Hematopoietic multipotent progenitor cell treated with erythropoietin and hydrocortisone succinate and interleukin-3 and kit ligand, for 15 days (in vitro differentiated cells): ENCODE measurements at places on chromosomes 11 and 22.

DNA sequence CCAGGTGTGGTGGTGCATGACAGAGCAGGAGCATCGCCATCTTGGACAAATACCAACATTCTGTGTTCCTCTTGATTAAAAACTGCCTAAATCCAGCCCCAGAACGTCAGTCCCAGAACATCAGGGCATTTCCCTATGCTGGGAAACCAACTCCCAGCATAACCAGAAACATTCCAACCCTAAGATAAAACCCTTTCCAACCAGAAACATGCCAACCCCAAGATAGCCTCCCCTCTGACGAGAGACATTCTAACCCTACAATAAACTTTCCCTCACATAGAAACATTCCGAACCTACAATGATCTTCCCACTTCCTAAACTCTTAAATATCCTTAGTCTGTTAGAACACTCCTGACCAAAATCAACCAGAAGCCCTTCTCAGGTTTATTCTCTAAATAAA is 11.6 kb downstream of the PLAAT4 start:
- DNase-seq, result no peak

DNA sequence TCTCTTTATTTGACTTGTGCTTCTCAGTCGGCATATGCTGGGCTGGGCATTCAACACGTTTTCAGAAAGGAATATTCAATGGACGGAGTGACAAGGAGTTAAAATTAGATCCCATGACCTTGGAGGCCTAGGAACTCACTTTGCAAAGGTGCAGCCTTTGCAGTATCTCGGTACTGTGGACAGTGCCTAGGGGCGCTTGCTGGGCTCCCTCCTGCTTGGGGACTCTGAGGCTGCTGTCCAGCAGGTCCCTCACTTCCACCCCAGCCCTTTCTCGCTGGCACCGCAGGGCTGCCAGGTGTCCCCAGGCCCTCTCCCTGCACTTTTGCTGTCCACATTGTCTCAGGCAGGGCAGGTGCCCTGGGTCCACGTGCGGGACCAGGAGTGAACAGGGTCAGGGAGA is 255.5 kb upstream of the B3GAT1 start:
- no peak for DNase-seq

GRCh38 chr11:23315286-23315685 is 455.0 kb upstream of the CCDC179 start:
- no peak for DNase-seq

DNA sequence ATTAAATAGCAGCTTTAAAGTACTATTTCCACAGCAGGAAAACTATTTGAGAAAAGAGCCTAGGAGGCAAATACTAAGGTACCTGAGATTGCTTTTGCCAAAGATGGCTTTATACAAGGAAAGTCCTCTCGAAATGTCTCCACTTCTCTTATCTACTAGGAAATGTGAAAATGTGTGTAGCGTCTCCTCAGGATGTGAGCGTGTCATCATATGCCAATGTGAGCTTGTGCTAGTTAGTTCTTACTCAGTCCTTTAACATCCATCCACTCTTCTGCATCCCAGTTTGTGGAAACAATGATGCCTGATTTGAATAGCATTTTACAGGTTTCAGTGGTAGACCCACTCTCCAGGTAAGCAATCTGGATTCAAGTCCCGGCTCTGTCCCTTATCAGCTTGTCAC is 421.0 kb downstream of the DYNC2H1 start:
- DNase-seq, result no peak

GRCh38 chr11:76030286-76030685 is 176.0 kb downstream of the WNT11 start:
- no peak for DNase-seq
